Stimulated activated naive CD4-positive, alpha-beta T cell treated with Interleukin-2 at 50 U/mL for 16 hours (primary cell): ENCODE measurements at places on chromosomes 6 and 20.

DNA sequence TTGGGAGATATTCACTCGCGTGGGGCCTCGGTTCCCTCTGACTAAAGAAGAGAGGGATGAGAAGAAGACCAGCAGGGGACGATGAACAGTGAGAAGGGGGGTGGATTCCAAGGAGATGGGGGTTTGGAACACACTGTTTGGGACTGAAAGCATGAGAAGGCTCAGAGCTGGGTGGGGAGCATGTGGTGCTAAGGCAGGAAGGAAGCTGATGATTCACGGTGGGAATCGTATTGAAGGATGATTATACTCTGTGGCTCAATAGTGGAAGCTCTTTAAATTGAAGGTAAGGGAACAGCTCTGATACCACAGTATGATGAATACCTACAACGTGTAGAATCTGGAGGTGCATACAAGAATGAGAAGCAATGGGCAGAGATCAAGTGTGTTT, 117.5 kb upstream of the KCNK16 start:
- DNase-seq: no peak

DNA sequence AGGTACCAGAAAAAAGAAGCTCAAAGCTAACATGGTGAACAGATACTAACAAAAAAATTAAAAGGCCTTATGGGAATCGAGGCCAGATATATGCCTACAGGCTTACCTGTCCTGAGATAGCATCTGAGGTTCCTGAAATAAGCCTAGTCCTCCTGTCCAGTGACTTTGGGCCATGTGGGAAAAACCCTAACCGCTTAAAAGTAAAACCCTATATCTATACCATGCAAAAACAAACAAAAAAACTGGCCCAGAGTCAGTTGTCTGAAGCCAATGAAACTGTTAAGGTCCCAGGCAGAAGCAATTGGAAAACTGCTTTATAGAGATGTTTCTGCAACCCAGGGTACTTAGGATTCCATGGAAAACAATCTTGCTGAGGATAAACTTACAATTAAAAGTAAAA, 122.9 kb downstream of the HIVEP1 start:
- DNase-seq: no peak

DNA sequence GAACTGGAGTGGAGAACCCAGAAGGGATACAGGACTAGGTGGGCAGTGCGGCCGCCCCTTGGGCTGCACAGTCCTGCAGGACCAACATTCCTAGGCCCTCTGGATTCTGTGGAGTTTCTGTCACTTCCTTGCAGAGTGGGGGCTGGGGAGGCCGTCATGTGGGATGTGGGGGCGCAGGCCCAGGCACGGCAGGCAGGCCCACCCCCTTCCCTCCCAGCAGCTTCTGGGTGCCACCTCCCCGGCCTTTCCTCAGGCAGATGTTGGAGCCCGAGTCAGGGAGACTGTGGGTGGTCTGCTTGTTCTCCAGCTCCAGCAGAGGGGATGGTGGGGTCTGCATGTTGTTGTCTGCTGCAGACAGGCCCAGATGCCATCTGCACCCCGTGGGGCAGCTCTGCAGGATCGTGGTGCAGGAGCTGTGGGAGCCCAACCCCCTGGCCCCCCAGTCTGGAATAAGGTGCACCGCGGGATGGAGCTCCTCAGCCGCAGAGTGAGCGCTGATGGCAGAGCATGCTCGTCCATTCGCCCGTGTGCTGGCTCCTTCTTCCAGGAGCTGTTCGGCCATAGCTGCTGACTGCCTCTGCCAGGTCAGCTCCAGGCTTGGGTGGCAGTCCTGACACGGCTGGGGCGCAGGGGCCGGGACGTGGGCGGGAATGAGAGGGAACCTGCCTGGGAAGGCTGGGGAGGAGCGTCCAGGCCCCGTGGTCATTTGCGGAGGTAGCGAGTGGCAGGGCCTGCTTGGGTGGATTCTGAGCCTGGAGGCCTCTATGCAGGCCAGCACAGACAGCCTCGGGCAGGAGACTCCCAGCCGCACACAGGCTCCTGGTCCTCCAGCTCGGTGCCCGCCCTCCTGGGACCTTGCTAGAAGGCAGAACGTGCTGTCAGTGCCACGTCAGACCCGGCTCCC, 18.1 kb downstream of the SLC17A9 start:
- DNase-seq: no peak

DNA sequence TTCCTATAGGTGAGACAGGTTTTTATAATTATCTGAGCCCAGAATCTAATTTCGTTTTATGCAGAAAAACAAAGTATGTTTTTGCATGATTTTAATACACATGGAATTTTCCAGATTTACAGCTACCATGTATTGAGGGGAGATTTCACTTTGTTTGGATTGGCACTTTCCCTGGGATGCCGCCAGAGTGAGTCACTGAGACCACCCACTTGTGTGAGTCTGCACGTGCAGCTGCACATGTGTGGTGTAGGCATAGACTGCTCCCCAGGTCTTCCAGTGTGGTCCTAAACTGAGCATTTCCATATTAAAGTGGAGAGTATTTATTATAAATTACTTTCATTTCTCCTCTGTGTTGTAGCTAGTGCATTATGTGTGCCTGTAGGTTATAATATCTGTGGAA, 186.8 kb downstream of the UBE3D start:
- DNase-seq: no peak

GRCh38 chr20:17875106-17875980, 93.3 kb downstream of the SNX5 start:
- DNase-seq: no peak

GRCh38 chr6:106411643-106412200, 51.2 kb downstream of the CRYBG1 start:
- no peak for DNase-seq

GRCh38 chr6:143328876-143329275, 121.6 kb downstream of the ADAT2 start:
- no peak for DNase-seq

- DNase-seq: no peak
These were observed 212.3 kb upstream of the PMEPA1 start for GRCh38 chr20:57922083-57922482.

DNA sequence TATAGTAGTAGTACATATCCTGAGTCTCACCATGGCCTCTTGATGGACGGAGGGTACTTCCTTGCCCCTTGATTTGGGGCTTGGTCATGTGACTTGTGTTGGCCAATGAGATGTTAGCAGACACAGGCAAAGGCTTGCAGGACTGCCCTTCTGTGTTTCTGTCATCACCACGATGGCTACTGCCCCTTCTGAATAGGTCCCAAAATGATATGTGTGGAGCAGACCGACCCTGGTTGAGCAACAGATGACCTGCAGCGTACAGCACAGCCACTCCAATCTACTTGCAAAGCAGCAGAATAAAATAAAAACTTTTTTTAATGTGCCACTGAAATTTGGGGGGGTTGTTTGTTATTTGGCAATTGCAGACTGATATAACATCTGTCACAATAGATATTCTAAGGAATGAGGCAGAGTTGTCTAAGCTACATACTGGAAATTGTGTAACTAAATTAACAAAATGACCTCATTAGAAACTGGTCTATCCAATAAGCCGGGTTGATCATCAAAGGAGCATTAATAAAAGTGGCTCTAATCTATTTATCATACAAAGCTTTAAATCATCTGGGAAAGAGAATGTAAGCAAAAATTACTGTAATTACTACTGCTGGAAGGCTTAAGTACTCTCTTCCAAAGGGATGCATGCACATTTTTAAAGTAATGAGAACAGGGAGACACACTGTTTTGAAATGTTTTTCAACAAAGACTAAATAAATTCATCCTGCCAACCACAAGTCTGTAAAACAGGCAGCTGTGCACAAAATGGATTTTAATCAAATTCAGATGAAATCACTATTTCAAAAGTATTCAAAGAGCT, 209.5 kb downstream of the KIF16B start:
- DNase-seq: no peak

DNA sequence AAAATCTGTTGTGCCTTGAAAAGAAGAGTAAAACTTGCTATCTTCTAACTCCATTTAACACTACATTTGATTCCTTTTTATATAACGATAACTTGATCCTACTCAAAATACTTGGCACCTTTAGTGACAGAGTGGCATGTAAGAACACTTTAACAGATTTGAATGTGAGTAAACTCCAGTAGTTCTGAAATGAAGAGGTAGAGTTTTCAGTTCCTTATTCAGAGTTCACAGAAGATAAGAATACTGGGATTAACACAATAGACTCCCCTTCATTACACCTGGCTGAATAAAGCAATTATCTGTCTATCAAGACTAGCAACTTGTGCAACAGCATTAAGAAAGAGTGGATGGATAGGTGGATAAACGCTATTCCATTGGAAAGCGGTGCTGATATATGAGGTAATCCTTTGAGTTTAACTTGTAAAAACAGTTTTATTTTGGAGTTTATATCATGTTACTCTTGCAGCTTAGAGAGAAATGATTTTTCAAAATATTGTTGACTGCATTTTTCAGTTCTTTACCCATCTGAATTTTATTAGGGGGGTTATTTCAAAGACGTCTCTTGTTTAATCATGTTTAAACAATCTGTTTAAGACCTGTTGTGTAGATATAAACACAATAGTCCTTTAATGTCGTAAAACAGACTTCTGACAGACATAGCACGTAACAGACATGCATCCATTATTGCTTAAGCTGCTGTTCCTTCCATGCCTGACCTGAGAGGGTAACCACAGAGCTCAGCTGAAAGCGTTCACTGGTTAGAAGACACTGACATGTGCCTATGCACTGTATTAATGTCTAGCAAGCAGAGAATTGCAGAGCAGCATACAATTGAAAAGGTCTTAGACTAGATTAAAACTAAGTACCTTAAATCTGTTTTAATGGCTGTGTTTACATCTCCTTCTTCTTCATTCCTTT, 102.4 kb upstream of the SUPT3H start:
- DNase-seq: no peak

DNA sequence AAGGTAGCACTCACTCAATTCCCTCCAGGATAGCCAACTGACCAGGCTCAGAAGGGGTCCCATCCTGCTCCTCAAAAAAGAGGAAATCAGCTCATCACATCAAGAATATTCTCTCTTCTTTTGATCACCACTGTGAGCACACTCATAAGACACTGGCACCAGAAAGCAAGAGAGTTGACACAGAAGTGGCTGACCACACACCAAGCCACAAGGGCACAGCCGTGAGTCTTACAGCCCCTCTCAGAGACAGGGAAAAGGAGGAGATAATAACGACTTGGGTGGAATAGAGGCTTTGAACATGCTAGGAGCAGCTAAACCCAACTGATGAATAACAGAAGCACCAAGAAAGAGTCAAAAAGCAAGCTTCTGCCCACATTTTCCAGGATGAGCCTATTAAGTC, 249.1 kb upstream of the PREP start:
- DNase-seq: no peak

- DNase-seq: peak; percentile 70
These were observed 1.1 kb upstream of the JARID2 start for GRCh38 chr6:15244620-15245360.
